Cerebellum (tissue), 4 donors: ENCODE measurements at places on chromosomes 16 and 17. TPM values are rescaled to one million over a fixed set of nuclear protein-coding genes. Genes with fewer than 3 reads are reported as not detected.

STH gene
- 4.1 TPM for total RNA-seq

HAPSTR1 gene
- 93.2 TPM for total RNA-seq

MEIOB gene
- 1.2 TPM for total RNA-seq

KRT20 gene
- 0.82 TPM for total RNA-seq

GRCh38 chr16:180101-180675, at the start of gene HBQ1:
HBQ1 (plus strand) TSS chr16:180459; CDS start chr16:180487, 28 bp downstream.
- no peak for DNase-seq

- DNase-seq, result no peak
Observed at GRCh38 chr17:46154151-46154816, 38.9 kb downstream of the KANSL1 start.

DNA sequence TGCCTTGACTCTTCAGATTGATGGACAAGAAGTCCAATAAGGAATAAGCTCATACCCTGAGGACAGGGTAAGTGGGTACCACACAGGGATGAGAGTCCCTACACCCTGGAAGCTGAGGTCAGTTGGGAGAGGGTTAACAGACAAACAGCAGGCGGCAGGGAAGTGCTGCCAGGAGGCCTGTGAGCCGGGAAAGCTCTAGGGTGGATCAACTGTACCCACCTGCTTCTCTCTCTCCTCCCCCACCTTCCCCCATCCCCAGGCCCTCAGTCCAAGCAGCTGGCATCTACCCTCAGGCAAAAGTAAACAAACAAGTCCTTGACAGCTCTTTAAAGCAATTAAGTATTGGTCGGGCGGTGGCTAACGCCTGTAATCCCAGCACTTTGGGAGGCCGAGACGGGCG, 20.7 kb upstream of the MYLK3 start:
- no peak for DNase-seq

DNA sequence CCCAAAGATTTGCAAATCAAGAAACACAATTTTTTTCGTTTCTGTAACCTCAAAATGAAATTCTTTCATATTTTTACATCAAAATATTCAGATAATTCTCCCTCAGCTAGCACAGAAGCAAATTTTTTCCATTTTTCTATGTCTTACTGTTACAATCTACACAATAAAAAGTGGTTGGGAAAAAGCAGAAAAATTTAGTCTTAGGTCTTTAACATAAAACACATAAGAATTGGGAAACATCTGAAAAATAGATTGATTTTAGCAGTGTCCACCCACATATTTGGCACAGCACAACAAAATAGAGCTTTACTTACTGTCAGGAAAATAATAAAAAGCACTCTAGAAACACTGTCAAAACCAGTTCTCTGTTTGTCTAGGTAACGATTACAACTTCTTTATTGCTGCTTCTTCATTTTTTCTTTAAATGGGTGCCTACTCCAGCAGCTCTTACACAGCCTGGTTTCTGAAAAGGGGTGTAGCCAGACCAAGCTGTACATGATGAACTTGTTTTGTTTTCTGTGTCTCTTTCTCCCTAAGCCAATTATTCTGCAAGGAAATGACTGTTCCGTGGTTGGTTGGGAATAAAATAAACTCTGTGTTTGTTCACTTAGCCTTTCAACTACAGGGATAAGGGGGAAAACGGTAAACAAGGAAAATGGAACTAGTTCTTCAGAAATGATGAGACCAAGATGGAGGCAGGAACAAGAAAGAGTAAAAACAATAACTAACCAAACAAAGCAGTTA, at the start of gene ABCA6:
ABCA6 (minus strand) TSS at position 465 of the 744 bp plus-strand sequence. CDS start 1,192 bp downstream, outside the sequence.
- DNase-seq, result no peak

GRCh38 chr17:46877466-46877865, 26.1 kb downstream of the WNT9B start:
- DNase-seq, result no peak

- DNase-seq, result peak; percentile 66
Observed at GRCh38 chr16:720447-720989, 428 bp upstream of the ANTKMT start.

DNA sequence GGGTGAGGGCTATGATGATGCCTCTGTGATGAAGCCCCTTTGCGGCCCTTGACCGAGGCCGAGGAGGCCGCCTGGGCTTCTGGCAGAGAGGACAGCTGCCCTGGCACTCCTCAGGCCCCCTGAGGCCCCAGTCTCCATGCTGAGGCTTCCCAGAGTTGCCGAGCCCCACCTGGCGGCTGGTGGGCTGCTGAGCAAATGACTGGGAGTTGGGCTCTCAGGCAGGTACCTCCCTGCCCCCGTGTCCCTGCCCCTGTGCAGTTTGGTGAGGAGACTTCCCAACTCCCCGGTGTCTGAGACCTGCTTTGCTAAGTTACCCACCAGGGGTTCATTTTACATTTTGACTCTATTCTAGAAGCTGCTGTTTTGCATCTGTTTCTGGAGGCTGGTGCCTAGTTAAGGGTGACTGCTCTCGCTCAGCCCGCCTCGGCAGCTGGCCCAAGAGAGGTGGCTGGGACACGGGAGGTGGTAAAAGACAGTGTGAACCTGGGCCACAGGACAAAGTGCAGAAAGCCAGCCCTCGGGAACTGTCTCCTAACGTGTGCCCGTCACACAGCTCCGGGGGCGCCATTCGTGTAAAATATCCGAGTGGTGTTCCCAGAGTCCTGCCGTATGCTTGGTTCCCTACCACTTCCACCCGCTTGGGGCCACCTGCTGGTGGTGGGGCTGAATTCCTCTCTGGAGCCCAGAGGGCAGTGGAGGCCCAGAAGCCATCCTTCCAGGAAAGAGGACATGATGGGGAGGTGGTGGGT, 134.5 kb downstream of the RAB11FIP4 start:
- DNase-seq, result no peak

DNA sequence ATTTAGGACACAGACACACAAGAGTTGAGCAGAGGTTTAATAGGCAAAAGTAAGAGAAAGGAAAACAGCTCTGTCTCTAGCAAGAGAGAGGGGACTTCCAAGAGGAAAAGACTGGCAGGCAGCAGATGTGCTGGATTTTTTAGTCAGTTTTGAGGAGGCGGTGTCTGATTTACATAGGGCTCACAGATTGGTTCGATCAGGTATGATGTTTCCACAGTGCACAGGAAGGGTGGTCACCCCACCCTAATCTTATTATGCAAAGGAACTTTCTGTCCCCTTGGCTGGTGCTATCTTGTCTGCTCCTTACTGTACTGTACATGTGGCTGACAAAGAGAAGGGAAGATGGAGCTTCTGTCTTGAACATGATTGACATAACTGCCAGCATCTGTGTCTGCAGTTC, 25.3 kb downstream of the BFAR start:
- DNase-seq, result no peak

DNA sequence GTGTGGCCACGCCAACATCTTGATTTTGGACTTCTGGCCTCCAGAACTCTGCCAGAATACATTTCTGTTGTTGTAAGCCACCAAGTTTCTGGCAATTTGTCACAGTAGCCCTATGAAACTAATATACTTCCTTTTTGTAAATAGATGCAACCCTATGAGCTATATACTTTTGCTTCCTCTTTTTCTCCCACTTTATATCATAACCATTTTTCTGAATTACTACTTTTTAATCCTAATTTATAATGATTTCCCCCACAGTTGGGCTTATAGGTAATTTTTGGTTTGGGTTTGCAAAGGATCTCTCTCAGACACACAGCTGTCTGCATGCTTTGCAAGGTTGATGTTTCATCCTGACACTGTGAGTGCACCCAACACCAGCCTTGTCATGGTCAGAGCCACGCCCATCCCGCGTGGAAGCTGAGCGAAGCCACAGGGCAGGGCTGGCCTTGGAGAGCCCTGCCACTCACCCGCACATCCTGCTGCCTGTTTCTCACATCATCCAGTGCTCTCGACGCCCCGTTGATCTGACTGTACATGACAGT, 5.8 kb downstream of the TRIM25 start:
- DNase-seq, result no peak

DNA sequence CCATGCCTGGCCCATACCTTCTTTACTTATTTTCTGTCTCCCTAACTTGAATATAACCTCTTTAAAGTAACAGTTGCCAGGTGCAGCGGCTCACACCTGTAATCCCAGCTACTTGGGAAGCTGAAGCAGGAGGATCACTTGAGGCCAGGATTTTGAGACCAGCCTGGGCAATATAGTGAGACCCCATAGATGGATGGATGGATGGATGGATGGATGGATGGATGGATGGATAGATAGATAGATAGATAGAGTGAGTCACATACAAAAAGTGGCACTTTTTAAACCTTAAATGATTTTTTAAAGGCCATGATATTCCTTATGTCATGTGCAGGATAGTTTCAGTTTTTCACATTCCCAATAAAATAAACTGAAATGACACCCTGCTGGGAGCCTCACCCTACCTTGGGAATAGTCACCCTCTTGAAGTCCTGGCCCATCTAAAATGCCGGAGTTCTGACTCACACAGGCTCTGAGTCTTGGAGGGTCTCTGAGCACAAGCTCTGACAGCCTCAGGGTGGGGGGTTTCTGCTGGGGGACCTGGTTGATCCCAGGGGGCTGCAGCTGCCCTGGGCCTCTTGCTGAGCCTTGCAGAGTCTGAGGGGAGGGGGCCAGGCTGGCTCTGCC, 26.2 kb downstream of the CPNE2 start:
- no peak for DNase-seq

GRCh38 chr16:12589676-12590075, 214.0 kb downstream of the CPPED1 start:
- no peak for DNase-seq

DNA sequence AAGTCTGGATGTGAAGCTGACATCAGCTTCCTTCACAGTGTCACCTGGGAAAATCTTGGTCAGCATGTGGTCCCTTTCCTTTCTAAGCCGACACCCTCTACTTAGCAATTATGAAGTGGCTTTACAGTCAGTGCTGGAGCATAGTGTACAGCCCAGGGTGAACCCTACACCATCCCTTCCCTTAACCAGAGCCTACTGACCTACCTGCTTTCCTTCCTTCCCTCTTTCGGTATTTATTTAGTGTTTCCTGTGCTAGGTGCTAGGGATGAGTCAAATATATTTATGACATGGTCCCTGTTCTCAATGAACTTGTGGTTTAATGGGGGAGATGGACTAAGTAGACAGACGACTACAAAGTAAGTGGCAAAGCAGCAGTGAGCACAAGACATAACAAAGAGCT, 77.5 kb downstream of the CDK5R1 start:
- no peak for DNase-seq

- no peak for DNase-seq
Observed at GRCh38 chr16:58034128-58034685, 8.7 kb downstream of the MMP15 start.
